ENCODE measurements at places on chromosomes 16 and 17.
A peak's percentile ranks its signal among the peaks of the same experiment; 100 is the strongest.

DNA sequence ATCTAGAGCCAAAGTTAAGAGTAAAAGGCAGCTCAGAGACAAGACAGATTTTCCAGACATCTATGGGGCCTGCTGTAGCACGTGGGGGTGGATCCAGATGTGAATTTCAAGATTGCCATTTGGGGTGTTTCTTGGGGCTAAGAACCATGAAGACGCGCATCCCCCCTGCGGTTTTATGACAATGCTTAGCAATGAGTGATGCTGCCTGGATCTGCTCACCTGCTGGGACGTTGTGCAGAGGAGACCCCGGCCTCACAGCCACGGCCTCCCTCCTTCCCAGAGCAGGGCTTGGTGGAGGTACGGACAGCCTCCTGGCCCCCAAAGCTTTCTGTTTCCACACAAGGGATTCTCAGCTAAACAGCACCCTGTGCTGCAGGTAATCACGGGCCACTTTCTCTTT lies 151.5 kb upstream of the DYNLRB2 start:
- DNase-seq = no peak

GRCh38 chr17:64148699-64149098 lies 18.8 kb upstream of the ERN1 start:
- DNase-seq = peak; percentile 41

GRCh38 chr16:88349153-88349902 lies 33.4 kb upstream of the ZNF469 start:
- DNase-seq = no peak

DNA sequence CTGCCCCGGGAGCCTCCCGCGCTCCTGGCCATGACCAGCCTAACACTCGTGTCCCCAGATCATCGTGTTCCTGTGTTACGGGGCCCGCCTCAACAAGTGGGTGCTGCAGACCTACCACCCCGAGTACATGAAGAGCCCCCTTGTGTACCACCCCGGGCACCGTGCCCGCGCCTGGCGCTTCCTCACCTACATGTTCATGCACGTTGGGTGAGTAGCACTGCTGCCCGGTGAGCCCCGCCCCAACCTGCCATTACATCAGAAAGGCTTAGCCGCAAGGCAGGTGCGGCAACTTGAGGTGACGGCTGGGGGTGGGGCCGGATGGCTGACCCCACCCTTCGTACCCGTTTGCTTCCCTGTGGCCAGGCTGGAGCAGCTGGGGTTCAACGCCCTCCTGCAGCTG lies 1.4 kb downstream of the RHBDL1 start:
- peak; percentile 91 for DNase-seq
